ENCODE measurements at places on chromosomes 7 and 10.

- DNase-seq, result no peak
Observed at GRCh38 chr7:71372991-71373390, 241.0 kb downstream of the GALNT17 start.

DNA sequence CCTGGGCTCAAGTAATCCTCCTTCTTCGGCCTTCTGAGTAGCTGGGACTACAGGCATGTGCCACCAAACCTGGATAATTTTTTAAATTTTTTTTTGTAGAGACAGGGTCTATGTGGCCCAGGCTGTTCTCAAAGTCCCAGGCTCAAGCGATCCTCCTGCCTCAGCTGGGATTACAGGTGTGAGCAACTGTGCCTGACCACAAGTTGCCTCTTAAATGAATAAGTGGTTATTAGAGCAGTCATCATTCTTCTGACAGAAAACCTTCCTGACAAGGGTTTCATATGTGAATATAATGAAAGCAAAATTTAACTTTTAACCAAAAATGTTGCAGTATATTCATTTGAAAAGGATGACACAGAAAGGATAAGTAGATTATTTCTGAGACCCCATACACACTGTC lies 532.5 kb downstream of the GRM8 start:
- no peak for DNase-seq

- no peak for DNase-seq
Observed at GRCh38 chr10:51188866-51189265, 114.6 kb downstream of the PRKG1 start.

GRCh38 chr7:135914346-135914745 lies 62.8 kb downstream of the MTPN start:
- no peak for DNase-seq

DNA sequence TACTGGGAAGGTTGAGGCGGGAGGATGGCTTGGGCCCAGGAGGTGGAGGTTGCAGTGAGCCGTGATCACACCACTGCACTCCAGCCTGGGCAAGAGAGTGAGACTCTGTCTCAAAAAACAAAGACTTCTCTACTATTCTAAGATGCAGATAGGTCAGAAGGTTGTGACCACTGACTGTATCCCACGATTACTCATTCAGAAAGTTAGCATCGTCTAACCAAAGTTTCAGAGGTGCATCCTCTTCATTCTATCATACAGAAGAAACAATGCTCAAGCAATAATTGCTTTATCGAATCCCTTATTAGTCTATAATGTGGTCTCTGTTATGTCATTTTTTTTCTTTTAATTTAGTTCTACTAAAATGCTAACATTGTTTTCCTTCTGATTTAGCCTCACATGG lies 348.7 kb upstream of the LRGUK start:
- no peak for DNase-seq

DNA sequence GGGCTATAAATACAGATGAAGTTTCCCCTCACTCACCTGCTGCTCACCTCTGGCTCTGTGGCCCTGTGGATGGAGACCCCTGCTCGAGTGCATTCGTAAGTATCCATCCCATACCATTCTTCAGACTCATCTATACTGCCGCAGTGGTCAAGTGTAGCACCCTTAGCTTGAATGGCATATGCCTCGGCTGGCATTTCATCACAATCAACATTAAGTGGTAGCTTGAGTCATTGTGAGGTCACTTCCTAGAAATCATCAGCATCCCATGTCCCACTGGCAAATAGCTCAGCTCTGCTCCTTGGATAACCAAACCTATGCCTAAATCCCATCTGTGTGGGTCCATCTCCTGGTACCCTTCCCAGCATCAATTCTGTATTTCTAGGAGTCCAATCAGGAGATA lies 38.2 kb downstream of the MDH2 start:
- DNase-seq, result no peak

DNA sequence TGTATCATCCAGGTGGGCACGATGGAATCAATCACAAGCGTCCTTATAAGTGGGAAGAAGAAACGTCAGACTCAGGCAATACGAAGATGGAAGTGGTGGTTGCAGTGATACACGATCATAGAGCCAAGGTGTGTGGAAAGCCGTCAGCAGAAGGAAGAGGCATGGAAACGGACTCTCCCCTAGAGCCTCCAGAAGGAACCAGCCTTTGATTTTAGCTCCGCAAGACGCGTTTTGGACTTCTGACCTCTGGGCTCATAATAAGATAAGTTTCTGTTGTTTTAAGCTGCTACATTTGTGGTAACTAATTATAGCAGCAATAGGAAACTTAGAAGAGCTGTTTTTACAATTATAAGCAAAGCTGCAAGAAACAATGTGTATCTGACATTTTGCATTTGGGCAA lies 14.8 kb downstream of the FANK1 start:
- no peak for DNase-seq

DNA sequence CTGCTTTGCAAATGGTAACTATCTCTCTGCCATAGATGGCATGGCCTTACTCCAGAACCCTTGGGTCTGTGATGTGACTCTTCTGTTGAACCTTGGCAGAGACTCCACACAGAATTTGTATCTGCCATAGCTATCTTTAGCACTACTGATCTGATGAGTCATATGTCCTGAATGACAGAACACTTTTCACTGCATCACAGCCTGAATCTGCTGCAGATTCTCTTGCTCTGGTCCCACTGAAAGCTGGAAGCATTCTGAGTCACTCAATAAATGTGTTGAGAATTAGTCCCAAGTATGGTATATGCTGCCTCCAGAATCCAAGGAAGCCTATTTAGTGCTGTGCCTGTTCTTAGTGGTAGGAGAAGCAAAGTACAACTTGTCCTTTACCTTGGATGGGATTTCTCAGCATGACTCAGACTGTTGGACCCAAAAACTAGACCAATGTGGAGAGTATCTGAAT lies 39.5 kb upstream of the ANKRD1 start:
- DNase-seq, result no peak

- no peak for DNase-seq
Observed at GRCh38 chr10:30594077-30594476, 35.5 kb downstream of the LYZL2 start.

DNA sequence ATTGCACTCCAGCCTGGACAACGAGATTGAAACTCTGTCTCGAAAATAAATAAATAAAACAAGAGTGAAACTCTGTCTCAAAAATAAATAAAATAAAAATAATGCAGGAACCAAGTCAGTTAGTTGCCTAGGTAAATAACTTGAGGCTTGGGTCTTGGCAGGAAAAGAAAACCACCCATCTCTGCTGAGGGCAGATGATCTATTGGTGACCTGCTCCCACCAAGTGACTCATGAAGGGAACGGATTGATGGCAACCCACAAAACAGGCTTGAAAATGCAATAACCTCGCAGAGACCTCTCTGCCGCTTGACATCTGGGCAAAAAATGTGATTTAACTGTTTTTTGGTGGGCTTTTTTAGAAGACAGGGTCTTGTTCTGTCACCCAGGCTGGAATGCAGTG lies 86.6 kb downstream of the CALN1 start:
- no peak for DNase-seq

- no peak for DNase-seq
Observed at GRCh38 chr7:55019191-55019690, 424 bp downstream of the EGFR start.

GRCh38 chr7:143229054-143229790 lies 7.4 kb downstream of the TAS2R40 start:
- no peak for DNase-seq

- no peak for DNase-seq
Observed at GRCh38 chr10:116237260-116237659, 35.7 kb downstream of the GFRA1 start.

DNA sequence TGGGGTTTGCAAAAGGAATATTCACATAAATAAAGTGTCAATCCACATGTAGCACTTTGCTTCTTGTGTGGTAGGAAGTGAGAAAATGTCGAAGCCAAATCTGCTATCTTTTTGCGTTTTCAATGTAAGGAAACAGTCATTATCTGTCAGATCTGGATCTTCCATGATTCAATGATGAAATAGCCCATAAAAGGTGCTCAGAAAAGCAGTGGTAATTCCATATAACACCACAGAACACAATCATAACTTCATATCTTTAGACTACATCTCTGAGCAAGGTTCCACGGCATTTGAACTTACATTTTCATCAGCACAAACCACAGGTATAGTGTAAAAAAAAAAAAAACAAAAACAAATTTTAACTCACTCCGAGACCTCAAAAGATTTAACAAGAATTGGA lies 39.9 kb upstream of the EGR2 start:
- DNase-seq, result no peak

DNA sequence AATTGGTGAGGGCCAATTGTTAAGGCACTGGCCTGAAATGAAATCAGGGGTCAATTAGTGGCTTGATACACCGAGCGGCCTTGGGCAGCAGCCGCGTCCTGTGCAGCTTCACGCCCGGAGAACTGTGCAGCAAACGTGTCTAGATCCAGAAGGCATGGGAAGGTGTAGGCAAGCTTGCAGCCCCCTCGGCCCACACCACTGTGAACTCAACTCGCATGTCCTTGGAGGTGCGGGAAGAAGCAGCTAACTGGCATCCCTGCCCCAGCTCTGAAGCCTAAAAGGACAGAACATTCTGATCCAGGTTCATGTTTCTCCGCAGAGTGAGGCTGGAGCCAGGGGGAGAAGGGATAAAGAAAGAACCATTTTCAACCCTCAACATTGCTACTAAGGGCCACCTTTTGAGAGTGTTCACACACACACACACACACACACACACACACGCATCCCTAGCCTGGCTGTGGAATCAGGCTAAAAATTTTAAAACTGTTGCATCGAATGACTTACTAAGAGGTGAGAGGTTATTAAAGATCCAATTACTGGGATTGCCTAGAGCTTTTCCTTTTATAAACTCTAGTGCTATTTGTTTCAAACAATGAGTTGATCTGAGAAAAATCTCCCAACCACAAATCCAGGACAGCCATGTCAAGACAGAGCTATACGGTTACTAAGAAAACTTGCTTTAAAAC lies 104.0 kb downstream of the PARP12 start:
- DNase-seq, result no peak

GRCh38 chr7:19213746-19214145 lies 68.5 kb upstream of the FERD3L start:
- no peak for DNase-seq

DNA sequence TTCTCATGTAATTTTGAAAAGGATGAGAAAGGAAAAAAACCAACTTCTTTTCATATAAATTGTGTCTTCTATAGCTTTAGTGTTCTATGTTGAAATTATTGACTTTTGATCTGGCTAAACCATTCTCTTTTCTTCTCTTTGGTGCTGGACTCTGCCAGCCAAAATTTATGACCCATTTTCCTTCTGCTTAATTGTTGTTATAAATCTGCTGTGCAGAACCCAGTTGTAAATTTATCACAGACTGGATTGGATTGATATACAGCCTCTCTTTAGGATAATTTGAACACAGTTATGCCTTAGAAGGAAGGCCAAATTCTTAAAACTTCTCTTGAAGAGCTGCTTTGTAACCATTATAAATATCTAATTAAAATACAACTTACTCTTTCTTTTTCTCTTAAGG lies 93.8 kb downstream of the PARP12 start:
- no peak for DNase-seq

DNA sequence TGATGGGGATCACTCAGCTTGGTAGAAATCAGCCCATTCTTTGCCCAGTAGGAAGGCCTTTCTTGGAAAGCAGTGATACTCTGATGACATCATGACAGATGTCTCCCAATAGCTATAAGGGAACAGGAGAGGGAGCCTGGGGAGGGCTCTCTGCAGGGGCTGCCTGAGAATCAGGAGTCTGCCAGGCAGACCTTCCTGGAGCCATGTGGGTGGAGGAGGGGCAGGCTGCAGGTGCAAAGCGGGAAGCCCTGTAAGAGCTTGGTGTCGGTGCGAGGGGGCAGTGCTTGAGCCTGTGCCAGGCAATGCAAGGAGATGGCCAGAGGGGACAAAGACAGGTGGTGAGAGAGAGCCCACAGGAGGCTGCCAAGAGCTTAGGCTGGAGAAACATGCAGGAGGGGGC lies 5.0 kb upstream of the TNS3 start:
- no peak for DNase-seq

- DNase-seq, result no peak
Observed at GRCh38 chr10:43024942-43025700, 51.7 kb upstream of the RET start.

DNA sequence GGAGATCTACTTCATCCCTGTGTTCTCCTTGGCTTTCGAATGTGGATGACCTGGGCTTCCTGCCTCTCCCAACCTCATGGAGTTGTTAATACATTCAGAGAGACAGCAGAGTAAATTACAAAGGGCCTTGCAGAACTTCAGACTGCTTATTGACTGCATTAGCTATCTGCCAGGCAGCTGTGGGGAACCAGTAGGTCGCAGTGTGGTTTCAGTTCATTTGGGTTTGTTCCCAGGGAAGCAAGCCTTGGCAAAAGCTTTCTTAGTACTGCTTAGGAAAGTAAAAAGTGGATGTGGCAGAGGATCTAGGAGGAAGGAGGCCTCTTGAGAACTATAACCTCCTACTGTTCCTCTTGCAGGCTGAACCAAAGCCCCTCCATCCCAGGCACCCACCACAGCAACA lies 9.2 kb downstream of the NPFFR1 start:
- DNase-seq, result no peak

DNA sequence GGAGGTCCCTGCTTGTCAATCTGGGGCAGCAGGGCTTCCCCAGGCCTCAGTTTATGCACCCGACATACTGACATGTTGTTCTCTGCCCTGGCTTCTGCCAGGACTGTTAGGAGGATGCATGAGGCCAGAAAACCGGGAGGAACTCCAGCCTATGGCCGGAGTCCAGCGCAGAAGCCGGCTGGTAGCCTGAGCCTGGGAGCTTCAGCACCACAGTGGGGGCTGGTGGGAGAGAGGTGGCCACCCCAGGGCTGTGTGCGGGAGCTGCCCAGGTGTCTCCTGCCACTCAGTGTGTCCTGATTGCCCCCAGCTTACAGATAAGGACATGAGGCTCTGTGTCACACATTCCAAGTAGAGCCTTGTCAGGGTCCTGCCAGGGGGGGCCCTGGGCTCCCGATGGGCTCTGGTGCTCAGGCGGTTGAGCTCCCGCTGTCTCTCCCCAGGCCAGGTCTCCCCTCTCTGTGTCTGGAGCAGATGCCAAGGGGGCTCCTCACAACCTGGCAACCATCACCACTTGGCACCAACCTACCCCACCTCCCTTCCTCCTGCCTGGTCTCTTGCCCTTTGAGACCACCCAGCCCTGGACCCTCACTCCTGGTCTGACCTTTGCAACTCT lies 32.3 kb downstream of the PPIF start:
- DNase-seq, result no peak

DNA sequence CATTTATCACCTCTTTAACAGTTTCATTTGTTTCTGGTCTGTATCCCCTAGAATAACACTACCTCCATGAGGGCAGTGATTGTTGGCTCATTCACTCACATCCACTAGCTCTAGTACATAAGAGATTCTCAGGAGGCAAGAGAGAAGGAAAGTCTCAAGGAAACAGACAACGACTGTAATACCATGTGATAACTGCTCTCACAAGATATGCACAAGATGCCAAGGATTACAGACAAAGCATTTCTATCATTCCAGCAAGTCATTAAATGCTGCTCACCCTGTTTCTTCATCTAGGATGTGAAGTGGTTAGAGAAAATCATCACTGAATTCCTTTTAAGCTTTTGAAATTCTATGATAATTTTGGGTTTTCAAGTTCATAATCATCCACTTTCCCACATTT lies 115.3 kb downstream of the HIBADH start:
- no peak for DNase-seq

GRCh38 chr7:30144657-30145306 lies 10.0 kb downstream of the MTURN start:
- DNase-seq, result no peak

Measured in Panc1 (cell line).